Stimulated activated CD8-positive, alpha-beta memory T cell treated with anti-CD3 and anti-CD28 coated beads, Interleukin-12 subunit alpha, Interleukin-12 subunit beta, amount 100 ng/mL, for 1 hour (primary cell): ENCODE measurements at places on chromosomes 5 and 9.

DNA sequence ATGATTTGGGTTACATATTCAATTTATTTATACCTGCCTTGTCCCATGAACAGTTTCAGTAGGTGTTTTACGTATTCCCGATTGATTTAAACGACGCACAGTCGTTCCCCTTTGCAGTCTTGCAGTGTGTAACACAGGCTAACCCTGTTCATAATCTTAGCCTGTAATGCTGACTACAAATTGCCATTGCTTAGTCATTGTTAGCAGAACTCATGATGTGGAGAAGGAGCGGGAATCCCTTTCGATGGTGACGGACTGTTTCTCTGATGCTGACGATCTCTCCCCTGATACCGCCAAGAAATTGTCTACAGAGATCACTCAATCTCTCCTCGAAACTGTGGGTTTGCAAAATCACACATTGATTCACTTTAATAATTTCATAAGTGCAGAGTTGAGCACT, 93.2 kb downstream of the MRPL36 start:
- no peak for DNase-seq

GRCh38 chr9:93230185-93230584, 46.2 kb downstream of the WNK2 start:
- no peak for DNase-seq

DNA sequence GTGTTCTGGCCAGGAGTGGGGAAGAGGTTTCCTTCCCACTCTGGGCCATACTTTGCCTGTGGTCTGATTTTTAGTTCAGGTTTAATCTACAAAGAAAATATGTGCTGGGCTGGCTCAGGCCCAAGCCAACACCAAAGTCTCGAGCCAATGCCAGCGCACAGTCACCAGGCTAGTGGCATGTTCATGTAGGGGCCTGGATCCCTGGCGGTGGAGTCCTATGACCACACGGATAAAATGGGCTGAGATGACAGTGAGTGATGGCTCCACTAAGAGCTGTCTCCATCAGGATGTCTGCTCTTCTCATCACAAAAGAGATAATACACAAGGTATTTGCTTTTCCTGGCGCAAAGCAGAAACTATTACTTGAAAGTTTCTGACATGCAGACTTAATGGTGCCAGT, 92.9 kb upstream of the PTPN3 start:
- DNase-seq = no peak

GRCh38 chr9:112327718-112328450, 5.5 kb downstream of the PTBP3 start:
- DNase-seq = no peak

DNA sequence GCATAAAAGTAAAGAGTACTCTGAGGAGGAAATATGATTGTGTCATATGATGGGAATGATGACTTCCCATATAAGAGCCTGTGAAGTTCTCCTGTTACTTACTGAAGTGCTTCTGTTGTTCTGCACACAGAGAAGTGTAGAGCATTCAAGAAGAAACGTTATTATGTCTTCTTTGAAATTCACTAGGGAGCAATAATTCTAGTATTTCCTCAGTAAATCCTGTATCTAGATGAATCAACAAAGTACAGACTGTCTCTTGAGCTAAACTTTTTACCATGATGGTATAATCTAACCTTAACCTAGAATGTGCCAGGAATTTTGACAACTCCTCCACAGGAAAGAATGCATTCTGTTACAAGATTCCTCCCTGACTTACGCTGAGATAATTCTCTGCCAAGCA, 18.9 kb upstream of the GHR start:
- no peak for DNase-seq

GRCh38 chr9:35569206-35569605, 35.9 kb upstream of the TESK1 start:
- no peak for DNase-seq

- no peak for DNase-seq
Measured at GRCh38 chr9:133290751-133291302, 15.8 kb upstream of the ABO start.

DNA sequence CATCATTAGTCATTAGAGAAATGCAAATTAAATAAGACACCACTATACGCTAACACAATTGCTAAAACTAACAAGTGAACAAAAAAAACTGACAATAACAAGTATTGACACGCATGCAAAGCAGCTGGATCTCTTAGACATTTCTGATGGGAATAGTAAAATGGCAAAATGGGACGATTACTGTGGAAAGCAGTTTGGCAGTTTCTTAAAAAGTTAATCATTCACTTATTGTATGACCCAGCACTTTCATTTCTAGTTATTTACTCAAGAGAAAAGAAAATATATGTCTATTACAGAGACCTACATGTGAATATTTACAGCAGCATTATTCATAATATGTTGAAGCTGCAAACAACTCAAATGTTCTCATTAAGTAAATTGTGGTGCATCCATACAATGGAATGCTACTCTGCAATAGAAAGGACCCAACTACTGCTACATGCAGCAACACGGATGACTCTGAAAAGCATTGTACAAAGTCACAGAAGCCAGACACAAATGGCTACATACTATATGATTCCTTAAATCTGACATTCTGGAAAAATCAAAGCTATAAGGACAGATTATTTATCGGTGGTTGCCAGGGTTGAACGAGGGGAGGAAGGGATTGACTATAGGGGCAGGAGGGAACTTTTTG, 96.8 kb upstream of the ITGA2 start:
- DNase-seq = no peak

DNA sequence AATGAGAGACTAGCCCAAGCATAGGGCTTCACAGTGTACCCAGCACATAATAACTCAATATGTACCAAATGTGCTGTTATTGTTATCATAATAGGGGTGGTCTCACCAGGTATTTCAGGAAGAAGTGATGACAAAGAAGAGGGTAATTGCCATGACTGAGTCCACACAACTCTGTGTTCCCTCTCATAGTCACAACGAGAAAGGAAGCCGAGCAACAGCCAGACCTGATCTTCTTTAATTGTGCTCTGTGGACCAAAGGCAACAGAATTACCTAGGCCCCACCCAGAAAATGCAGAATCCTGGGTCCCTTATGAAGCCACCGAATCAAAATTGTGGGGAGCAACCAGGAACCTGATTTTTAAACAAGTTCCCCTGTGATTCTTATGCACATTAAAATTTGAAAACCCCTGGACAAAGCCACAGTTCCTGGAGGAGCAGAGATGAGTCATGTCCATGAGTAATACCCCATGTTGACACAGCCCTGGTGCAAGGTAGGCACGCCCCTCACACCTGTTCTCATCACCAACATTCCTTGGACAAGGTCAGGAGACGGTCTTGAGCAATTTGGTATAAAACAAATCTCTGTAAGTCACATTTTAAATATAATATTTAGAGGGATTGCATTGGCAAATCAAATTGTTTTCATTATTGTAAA, 5.2 kb downstream of the FGF1 start:
- DNase-seq = no peak

DNA sequence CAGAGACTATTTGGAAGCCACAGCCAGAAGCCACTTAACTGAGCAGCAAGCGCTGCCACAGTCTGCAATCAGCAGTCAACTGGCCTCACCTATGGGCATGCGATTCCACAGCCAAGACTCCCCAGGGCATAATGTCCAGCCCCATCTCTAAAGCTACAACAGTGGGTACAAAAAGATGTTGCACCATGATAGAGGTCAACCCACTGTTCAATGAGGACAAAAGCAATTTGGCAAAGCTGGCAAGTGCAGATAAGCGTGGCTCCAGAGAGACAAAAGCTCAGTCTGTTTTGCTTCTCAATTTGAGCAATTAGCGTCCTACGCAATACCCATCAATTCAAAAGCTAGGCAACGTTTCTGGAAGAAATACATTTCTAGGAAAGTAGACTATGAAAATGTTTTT, 3.2 kb downstream of the TAS2R1 start:
- DNase-seq = no peak

DNA sequence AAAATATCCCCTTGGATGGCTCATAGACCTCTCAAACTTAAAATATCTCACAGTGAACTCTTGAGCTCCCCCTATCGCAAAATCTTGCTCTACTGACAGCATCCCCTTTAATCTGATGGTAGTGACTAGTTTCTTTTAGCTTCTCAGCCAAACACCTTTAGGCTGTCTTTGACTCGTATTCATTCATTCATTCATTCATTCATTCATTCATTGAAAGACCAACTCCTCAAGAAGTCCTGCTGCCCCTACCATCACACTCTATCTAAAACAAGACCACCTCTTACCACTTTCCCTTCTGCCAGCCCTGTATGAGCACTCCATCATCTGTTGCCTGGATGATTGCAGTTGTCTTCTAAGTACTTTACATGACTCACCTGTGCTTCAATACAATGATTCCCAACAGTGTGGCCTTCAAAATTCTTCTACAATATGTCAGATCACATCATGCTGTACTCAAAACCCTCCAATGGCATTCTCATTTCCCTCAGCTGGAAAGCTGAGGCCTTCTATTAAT, 46.8 kb downstream of the ITGA2 start:
- no peak for DNase-seq

GRCh38 chr9:113781896-113782295, 94.2 kb upstream of the ZNF618 start:
- DNase-seq = no peak

DNA sequence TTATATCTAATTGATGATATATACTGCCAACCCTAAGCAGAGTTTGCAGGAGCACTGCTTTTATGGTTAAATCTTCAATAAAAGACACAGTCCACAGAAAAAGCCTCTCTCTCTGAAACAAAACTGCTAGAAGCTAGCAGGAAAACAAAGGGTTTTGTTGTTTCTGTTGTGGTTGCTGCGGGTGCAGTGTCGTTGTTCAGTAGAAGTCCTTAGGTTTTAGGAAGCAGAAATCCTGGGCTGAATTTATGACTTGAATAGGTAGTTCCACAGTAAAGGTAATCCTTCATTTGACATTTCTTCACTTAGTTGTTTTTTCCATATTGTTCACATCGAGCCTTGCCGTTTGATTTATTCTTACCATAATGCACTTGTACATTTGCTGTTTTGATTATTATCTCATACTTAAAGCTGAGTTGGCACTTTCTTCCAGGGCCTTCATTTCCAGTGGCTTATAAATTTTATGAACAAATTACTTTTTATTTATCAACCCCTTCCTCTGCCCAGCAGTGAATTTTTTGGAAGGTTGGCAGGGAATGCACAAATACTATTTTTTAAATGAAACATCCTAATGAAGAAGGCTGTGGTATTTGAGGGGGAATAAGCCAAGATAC, 209.6 kb upstream of the SLC30A5 start:
- DNase-seq = no peak
